ENCODE measurements at places on chromosomes 16 and 17.

GRCh38 chr16:67393111-67393787, at the start of gene TPPP3:
Gene TPPP3 (minus strand): TSS chr16:67393498. CDS start chr16:67391111, 2,387 bp downstream.
- DNase-seq: peak; percentile 28

- no peak for DNase-seq
These were observed 7.9 kb downstream of the RABEP2 start for GRCh38 chr16:28917095-28917494.

- DNase-seq: peak; percentile 76
These were observed at the start of gene MAPT for GRCh38 chr17:45894022-45894784. Gene MAPT (plus strand): TSS chr17:45894554. CDS start chr17:45962338, 67,784 bp downstream.

DNA sequence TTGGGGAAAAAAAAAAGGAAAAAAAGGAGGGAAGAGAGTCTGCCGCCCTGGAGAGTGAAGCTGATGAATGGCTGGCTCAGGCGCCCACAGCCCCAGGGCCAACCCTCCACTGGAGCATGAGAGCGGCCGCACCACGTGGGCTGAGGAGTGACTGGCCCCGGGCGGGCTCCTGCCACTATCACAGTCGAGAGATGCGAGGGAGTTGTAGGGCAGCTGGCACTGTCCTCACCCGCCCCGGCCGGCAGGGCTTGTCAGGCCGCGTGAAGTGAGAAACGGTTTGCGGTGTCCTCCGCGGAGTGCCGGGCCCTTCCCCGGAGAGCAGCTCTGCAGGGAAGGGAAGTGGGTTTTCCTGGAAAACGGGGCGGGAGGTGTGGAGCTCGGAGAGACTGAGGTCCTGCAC, 45.9 kb downstream of the JPH3 start:
- no peak for DNase-seq

DNA sequence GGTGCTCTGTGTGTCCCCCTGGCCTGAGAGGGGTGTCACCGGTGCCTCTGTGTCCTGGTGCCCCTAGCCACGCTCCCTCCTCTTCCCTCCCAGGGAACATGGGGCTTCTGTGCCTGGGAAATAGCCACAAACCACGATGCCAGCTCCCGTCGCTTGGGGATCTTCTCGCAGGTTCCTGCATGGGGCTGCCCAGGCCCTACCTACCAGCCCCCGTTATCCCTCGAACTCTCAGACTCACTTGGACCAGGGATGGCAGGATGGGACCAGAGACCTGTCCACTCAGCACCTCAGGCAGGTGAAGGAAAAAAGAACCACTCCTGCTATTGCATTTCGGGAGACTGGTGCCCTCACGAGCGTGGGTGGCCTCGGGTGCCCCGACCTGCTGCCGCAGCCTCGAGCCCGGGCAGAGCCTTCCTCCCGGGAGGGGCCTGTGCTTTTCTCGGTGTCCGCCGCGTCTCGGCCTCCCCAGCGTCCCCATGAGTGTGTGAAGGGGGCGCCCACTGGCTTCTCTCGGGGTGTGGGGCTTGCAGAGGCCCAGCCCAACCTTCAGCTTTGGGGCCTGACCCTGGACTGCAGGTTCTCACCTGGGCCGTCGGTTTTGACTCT, 41.0 kb upstream of the GNG13 start:
- no peak for DNase-seq

- peak; percentile 57 for DNase-seq
These were observed at the start of gene GNAO1 for GRCh38 chr16:56191156-56191815. Gene GNAO1 (plus strand): TSS chr16:56191489. CDS start chr16:56192236, 747 bp downstream.

DNA sequence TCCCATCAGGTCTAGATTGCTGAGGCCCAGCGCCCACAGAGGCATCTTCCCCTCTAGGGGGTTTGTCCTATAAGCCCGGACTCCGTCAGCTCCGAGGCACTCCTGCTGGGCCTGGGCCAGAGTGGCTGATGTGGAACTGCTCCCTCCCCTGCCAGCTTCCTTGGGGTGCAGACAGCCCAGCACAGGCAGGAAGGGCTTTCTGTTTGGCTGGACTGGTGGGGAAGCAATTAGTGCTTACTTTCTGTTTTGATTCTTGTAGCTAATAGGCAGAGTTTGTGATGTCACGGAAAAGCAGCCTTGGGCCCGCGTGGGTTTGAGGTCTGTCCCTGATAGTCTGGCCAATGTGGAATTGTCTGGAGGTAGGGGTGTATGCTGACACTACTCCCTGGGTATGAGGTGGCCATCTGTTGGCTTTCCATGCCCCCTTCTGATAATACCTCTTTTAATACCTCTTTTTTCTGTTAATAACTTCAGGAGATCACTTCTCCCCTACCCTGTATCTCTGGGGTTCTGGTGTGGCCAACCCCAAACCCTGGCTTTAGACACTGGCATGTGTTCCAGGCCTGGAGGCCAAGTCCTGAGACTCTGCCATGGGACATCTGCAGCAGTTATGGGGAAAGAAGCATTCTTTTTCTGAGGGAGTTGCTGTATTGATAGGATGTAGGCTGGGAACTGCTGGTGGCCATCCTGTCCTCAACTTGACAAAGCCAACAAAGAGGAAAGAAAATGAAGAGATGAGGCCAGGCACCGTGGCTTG, 190.9 kb downstream of the RAB11FIP4 start:
- no peak for DNase-seq

DNA sequence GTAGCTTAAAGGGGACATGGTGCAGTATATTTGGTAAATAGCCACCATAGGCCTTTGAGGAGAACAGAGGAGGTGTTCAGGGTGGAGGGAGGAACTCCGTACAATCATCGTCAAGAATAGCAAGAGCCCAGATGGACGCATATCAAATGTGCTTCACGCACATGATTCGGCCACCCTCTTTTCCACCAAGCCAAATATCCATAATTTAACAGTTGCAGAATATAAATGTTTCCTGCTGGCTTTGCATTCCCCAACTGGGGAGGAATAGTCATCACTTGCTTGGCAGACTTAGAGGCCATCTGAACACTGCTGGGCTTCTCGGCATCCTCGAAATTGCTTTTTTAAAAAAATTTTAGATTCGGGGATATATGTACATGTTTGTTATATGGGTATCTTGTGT, 111.9 kb upstream of the ERCC4 start:
- no peak for DNase-seq

DNA sequence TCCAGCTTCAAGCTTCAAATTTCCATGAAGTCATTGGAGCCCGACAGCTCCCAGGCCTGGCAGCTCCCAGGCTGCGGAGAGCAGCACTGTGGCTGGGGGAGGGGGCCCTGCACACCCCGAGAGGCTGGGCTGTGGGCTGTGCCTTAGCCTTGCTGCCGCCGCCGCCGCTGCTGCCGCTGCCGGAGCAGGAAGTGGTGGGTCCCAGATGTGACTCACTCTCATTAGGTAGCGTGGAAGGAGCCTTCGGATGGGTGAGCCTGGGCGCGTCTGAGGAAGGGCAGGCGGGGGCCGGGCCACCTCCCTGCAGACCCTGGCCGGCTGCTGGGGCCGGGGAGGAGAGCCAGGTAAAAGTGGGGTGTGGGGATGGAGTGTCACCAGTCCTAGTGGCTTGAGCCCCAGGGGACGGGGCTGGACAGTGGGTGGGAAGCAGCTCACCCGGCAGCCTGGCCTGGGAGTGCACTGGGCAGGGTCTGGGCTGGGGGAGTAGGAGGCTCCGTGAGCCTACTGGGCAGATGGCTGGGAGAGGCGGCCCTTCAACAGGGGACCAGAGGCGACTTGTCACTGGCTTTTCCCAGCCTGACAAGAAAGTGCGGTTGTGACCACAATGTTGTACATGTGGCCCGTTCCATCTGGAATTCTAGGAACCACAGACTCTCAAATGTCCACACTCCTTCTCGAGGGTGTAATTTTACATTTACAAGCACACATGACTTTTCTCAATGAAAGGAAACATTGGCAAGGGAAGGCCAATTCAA, at the start of gene ADCY7:
ADCY7 (plus strand) TSS at position 215 of the 755 bp plus-strand sequence. CDS start 21,629 bp downstream, outside the sequence.
- DNase-seq: peak; percentile 87

GRCh38 chr17:30360086-30360808, 18.5 kb upstream of the CPD start:
- no peak for DNase-seq

GRCh38 chr17:37737971-37738370, 6.9 kb downstream of the HNF1B start:
- no peak for DNase-seq

DNA sequence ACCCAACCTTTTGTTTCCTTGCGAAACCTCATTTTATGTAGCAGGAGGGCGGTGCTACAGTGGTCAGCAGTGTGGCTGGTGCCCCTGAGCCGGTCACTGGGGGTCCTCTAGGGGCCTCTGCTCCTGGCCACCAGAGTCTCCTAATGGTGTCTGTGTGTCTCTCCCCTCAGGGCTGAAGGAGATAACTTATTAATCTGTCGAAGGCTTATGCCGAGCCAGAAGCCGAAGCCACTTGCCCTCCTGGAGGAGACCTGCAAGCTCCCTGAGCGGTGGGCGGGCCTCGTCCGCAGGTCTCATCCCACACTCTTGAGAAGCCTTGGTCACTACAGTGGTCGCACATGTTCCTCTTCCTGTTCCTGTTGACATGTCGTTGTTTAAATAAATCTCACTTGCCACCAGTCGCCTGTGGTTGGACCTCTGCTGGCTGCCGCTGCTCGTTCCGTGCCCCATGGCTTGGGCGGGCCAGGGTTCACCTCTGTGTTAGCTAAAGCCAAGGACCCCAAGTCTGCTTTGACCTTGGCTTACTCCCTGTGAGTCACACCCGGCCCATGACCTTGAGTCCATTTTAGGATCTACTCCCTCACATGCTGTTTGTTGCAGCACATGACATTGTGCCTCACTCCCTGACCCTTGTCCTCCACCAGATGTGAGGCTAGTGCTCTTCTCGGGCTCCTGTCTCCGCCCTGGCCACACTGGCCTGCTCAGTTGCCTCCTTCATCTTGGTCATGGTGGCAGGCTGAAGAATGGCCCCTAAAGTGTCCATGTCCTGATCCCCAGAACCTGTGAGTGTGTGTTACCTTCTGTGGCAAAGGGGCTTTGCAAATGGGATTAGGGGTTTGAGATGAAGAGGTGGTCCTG, 38.7 kb upstream of the AQP8 start:
- DNase-seq: no peak

DNA sequence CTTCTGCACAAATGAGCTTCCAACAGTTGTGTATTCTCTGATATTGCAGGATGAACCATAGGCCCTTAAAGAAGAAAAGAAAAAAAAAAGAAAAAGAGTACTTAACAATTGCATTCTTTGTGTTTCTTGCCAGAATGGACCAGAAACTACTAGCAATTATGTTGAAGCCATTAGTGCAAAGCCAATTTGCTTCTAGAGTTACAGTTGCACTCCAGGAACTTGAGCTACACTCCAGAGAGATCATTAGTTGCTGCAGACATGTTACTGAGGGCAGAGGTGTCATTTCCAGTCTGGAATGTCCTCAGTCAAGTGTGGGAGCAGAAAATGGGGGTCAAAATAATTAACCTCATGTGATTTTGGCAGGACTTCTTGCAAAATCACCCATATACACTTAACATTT, 85.6 kb upstream of the CCL2 start:
- no peak for DNase-seq

- no peak for DNase-seq
These were observed 808 bp upstream of the BAHCC1 start for GRCh38 chr17:81394377-81394920.

DNA sequence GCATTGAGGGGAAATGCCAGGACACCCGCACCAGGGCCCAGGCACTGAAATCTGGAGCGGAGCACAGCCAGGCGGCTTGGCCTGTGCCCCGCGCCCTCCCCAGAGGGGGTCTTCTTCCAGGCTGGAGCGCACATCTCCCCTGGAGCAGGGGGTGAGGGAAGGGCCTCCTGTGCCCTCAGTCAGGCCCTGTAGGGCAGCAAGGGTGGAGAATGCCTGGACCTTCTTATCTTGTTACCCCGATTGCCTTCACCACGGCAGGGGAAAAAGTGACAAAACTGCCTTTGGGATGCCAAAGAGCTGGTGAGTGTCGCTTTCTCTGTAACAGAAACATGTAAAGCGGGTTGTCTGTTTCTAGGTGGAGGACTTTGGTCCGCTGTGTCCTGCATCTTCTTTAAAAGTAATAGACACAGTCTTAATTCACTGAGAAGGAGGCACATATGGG, 48.3 kb upstream of the BAHCC1 start:
- DNase-seq: no peak

GRCh38 chr17:68785565-68786486, 169.4 kb downstream of the ABCA8 start:
- no peak for DNase-seq

DNA sequence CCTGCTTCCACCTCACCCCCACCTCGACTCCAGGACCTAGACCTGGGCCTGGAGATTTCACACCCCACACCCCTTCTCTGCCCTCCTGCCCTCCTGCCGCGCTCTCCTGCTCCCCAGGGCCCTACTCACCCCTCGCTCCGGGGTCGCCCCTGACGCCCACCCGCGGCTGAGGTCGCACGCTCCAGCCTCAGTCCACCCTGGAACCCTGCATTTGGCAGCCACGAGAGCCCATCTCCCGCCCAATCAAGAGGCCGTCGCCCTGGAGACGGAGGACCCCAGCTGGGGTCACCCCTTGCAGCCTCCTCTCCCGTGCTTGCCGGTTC, 16.1 kb downstream of the TLE7 start:
- no peak for DNase-seq

GRCh38 chr17:74454197-74455024, 12.0 kb upstream of the CD300A start:
- DNase-seq: no peak

GRCh38 chr17:6326483-6326882, 108.4 kb downstream of the AIPL1 start:
- no peak for DNase-seq

- peak; percentile 24 for DNase-seq
These were observed 571 bp downstream of the CAVIN1 start for GRCh38 chr17:42422412-42422957.

DNA sequence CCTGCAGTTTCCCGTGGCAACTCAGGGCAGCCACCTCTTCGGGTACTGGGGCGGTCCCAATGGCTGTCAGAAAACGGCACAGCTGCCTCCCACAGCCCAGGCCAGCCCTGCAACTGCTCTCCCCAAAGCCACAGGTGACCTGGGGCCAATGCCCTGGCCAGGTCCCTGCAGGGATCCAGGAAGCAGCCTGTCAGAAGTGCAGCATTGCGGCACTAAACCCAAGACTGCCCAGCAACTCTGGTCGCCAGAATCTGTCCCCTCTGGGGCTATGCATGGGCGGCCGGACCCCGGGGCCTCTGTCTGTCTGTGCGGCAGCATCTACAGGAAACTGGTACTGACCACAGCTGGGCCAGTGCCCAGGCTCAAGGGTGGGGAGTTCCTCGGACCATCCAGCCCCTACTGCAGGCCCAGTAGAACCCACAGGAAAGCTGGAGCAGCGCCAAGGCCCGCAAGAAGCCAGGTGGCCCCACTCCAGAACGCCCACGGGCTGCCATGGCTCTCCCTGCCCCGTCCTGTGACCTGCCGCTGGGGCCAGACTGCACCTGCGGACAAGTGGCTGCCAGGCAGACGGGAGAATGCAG, 5.5 kb downstream of the CYBC1 start:
- no peak for DNase-seq
